B cell (primary cell): ENCODE measurements at places on chromosomes 3 and 15.

DNA sequence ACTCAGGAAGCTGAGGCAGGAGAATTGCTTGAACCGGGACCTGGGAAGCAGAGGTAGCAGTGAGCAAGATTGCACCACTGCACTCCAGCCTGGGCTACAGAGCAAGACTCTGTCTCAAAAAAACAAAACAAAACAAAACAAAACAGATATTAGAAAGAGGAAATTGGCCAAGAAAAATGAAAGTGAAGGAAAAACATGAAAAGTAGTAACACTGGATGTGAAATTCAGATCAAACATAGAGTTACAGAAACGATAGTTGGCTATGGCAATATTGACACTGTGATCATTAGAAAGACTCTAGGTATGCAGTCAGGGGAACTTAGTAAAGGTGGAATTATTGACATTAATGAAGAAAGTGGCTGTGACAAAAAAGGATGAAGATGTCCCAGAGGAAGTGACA lies 13.2 kb upstream of the TIPARP start:
- H3K27me3 ChIP-seq, result no peaks in the 10 kb centered on the region
- peaks cover 40% of the 10 kb centered on the region for H3K4me1 ChIP-seq
- no peak overlapping the region for H3K4me3 ChIP-seq
- DNase-seq, result peak; percentile 59
- H3K27ac ChIP-seq, result peak overlapping the region; percentile 9

DNA sequence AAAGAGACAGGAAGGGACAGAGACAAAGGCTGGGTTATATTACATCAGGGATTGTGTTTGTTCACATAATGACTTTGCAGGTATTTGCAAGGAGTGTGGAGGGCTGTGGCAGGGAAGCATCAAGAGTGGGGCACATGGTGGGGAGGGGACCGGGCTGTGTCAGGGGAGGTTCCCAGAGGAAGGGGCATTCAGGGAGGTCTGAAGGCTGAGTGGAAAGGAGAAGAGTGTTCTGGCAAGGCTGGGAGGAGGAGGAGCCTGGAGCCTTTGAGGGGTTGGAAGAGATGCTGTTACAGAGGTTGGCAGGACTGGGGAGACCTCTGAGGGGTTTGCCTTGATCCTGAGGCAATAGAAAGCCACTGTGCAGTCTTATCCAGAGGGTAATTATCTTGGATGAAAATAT lies 49.4 kb downstream of the EXOG start:
- no peaks in the 10 kb centered on the region for H3K36me3 ChIP-seq
- H3K4me1 ChIP-seq, result no peaks in the 10 kb centered on the region
- H3K4me3 ChIP-seq, result no peak overlapping the region

DNA sequence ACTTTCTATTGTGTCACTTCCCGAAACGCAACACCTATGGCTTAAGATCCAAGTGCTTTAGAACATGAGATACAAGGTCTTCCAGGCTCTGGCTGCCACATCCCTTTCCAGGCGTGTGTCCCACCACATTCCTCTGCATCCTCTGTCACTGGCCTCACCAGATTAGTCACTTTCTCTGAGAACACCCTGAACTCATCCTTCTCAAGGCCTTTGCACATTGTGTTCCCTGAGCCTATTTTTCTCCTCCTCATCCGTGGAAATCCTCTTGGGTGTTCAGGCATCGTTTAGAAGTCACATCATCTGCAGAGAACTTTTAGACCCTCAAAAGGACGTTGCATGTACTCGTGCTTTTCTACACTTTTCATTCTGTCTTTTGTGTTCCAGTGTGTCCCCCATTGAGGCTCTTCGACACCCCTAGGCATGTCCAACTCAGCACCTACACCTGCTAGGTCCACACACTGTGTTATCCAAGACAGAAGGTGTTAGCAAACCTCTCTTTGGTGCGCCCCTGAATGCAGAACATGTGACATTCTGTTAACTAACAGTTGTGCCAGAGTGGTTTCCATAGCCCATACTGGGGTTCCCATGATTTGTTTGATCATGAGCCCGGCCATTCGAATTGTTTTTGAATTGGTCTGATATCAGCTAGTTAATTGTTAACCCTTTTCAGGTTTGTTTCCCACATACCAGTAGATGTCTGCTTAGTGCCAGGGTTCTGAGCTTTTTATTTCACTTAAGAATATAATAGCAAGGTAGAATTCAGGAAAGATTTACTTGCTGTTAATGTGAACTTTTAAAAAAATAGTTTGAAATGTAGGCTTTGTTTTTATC lies 67.2 kb downstream of the LPP start:
- no peaks in the 10 kb centered on the region for H3K27me3 ChIP-seq
- no peak for DNase-seq
- no peak overlapping the region for H3K4me3 ChIP-seq
- H3K36me3 ChIP-seq, result peaks cover 9% of the 10 kb centered on the region
- peaks cover 7% of the 10 kb centered on the region for H3K4me1 ChIP-seq

DNA sequence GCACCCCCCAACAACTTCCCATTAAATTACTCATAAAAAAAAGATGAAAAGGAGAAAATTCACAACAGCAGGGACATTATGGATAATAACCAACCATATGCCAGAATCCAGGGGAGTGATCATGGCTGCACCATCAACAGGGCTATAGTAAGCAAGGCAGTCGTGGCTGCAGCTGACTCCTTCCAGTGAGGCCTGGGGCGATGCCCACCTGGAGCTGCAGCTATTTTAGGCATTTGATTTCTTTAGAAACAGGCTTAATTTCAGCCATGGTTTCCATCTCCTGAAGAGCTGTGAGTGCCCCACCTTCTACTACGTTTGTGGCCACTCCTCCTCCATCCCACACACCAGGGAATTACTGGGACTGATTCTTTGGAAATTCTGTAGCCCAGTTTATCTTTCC lies 84.0 kb downstream of the MINAR1 start:
- no peaks in the 10 kb centered on the region for H3K4me1 ChIP-seq
- no peak for DNase-seq
- H3K27ac ChIP-seq, result no peak overlapping the region
- no peak overlapping the region for H3K4me3 ChIP-seq
- H3K36me3 ChIP-seq, result no peaks in the 10 kb centered on the region

- H3K27ac ChIP-seq, result no peak overlapping the region
- H3K4me1 ChIP-seq, result peaks cover 29% of the 10 kb centered on the region
- H3K27me3 ChIP-seq, result peaks cover 8% of the 10 kb centered on the region
Observed at GRCh38 chr3:32367442-32367841, 24.2 kb upstream of the CMTM7 start.

GRCh38 chr15:29039466-29040369 lies 153.9 kb downstream of the APBA2 start:
- DNase-seq, result no peak
- no peaks in the 10 kb centered on the region for H3K36me3 ChIP-seq
- H3K27ac ChIP-seq, result no peak overlapping the region
- H3K27me3 ChIP-seq, result no peaks in the 10 kb centered on the region

DNA sequence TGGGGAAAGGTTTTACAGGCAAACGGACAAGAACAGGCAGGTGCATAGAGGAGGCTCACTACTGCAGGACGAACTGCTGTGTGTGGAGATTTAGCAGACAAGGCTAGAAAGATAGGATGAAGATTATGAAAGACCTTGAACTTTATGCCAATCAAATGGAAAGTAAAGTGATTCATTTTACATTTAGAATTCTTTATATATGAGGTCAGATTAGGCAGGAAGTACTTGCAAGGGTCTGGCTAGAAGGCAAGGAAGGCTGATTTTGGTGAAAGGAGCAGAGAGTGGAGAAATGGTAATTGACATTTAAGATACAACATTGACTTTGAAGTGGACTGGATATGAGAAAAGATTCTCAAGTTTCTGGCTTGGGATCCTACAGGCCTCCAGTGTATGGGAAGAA lies 33.6 kb downstream of the PLSCR4 start:
- H3K36me3 ChIP-seq, result no peaks in the 10 kb centered on the region
- no peaks in the 10 kb centered on the region for H3K4me1 ChIP-seq
- H3K4me3 ChIP-seq, result no peak overlapping the region
- no peak overlapping the region for H3K27ac ChIP-seq
- no peaks in the 10 kb centered on the region for H3K27me3 ChIP-seq

GRCh38 chr3:25719321-25719720 lies 54.6 kb upstream of the TOP2B start:
- H3K36me3 ChIP-seq, result peaks cover 5% of the 10 kb centered on the region
- H3K27me3 ChIP-seq, result no peaks in the 10 kb centered on the region
- no peak overlapping the region for H3K4me3 ChIP-seq
- no peaks in the 10 kb centered on the region for H3K4me1 ChIP-seq
- DNase-seq, result no peak
- no peak overlapping the region for H3K27ac ChIP-seq

DNA sequence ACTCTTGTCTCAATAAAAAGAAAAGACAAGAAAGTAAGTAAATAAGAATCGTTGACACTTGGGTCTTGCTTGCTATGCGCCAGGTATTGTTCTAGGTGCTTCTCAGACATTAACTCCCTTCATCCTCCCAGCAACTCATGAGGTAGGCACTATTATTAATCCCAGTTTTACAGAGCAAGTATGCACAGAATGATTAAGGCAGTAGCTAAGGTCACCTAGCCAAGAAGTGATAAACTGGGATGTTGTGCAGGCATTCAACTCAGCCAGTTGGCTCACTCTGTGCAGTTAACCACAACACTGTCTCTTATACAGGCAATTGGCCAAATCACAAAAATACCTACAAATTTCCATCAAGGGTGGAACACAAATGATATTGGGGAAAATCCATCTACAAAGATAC lies 1.7 kb upstream of the C3orf33 start:
- H3K27ac ChIP-seq, result no peak overlapping the region
- no peak overlapping the region for H3K4me3 ChIP-seq
- no peaks in the 10 kb centered on the region for H3K27me3 ChIP-seq

DNA sequence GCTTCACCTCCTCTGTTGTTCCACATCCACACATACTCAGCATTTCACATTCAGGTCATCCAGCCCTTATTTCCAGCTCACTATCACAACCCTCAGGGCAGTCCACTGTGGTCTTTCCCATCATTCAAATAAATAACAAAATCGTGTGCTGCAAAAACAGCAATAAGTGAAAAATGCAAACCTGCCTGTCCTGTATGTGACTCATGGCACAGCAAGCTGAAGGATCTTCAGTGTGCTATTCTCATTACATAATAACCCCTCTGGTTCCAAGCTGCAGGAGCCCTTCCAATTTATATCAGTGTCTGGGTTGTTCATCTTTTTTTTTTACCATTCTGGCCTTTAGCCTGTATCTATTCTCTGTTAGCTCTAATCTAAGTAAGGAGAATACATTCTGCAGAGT lies 185.3 kb upstream of the UBE2E2 start:
- H3K4me3 ChIP-seq, result no peak overlapping the region
- H3K4me1 ChIP-seq, result no peaks in the 10 kb centered on the region
- no peak overlapping the region for H3K27ac ChIP-seq
- no peak for DNase-seq

DNA sequence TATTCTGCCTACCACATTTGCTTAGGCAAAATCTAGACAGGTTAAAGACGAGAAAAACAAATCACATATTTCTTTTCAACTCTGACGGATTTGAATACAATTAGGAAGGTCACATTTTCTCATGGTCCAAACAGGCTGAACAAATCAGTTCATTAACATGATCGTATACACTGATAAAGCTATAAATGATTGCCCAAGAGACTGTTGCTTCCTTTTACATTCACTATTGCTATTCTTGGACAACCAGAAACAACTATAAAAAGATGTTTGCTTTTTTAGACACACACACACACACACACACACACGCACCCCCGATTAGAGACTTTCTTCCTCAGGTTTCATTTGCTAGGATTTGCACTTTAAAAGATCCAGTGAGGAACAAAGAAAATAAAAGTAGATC lies 122.3 kb upstream of the BHLHE40 start:
- H3K4me3 ChIP-seq, result no peak overlapping the region
- H3K27ac ChIP-seq, result no peak overlapping the region
- no peaks in the 10 kb centered on the region for H3K4me1 ChIP-seq
- H3K36me3 ChIP-seq, result no peaks in the 10 kb centered on the region
- DNase-seq, result no peak

- H3K27me3 ChIP-seq, result no peaks in the 10 kb centered on the region
- no peak for DNase-seq
- no peak overlapping the region for H3K4me3 ChIP-seq
- no peaks in the 10 kb centered on the region for H3K36me3 ChIP-seq
- no peak overlapping the region for H3K27ac ChIP-seq
Observed at GRCh38 chr3:73804204-73804603, 179.5 kb upstream of the PDZRN3 start.

GRCh38 chr3:183825456-183826161 lies at the start of gene MAP6D1:
MAP6D1 (minus strand) TSS chr3:183825577; CDS start chr3:183825547, 30 bp downstream.
- H3K27ac ChIP-seq, result no peak within 1 kb of the TSS
- peaks cover 11% of the 10 kb centered on the region for H3K36me3 ChIP-seq
- H3K4me3 ChIP-seq, result peak within 1 kb of the TSS; percentile 51
- no peaks in the 10 kb centered on the region for H3K27me3 ChIP-seq

DNA sequence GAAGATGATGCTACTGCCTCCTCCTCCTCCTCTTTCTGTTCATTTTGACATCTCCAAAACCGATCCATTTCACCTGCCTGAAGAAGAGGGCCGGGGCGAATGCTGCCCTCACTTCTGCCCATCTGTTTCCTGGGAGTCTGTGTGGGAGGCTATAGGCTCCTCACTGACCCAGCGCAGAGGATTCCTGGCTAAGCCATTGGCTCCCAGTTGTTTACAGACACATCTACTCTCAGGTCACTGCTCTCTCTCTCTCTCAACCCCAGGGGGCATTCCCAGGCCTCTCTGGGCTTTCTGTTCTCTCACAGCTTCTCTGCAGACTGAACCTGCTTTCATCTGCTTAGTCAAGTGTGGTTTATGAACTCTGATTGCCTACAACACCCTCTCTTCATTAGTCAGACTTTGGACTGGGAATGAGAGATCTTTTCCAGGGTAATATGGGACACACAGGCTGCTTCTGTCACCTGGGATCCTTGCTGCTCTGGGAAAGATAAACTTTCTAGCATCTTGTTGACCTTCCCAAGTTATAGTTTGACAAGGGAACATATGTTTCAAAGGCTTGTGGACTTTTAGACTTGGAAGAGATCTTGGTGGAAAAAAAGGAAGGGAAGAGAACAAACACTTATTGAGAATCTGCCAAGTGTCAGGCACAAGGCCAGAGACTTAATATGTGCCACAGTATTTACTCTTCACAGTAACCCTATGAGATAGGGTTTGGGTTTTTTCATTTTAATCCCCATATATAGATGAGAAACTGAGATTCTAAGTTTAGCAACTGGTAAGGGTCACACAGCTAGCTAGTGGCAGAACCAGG lies 30.2 kb upstream of the USP3 start:
- no peaks in the 10 kb centered on the region for H3K27me3 ChIP-seq
- peak overlapping the region; percentile 38 for H3K4me3 ChIP-seq
- H3K4me1 ChIP-seq, result peaks cover 59% of the 10 kb centered on the region
- DNase-seq, result peak; percentile 85
- H3K36me3 ChIP-seq, result no peaks in the 10 kb centered on the region

GRCh38 chr3:133860519-133860918 lies 35.2 kb downstream of the RAB6B start:
- H3K27me3 ChIP-seq, result no peaks in the 10 kb centered on the region
